ENCODE measurements at places on chromosomes 2 and 18.

GRCh38 chr2:61135510-61135909 is 26.5 kb upstream of the C2orf74 start:
- DNase-seq, result peak; percentile 8

GRCh38 chr2:890791-891190 is 59.9 kb upstream of the SNTG2 start:
- DNase-seq, result no peak

- no peak for DNase-seq
Observed at GRCh38 chr2:179222076-179222475, 42.6 kb downstream of the SESTD1 start.

- DNase-seq, result peak; percentile 81
Observed at GRCh38 chr2:21042958-21043743, 722 bp downstream of the APOB start.

DNA sequence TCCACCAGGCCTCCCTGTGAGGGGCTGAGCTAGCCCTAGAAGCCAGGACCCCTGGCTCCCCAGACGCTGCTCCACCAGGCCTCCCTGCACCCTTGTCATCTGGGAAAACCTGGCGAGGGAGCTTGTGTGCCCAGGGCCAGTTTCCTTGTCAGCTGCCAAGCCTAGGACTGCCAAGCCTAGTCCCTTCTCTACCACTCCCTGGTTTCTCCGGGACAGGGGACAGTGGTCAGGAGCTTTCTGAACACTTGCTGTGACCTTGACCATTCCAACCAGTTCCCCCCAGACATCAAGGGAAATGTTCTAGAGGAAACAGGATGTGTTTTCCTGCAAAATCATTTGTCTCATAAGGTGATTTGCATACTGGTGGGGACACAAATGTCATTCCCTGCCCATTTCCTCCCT is 41.3 kb upstream of the MRPL33 start:
- no peak for DNase-seq

GRCh38 chr2:208142240-208142924 is 3.6 kb downstream of the CRYGB start:
- DNase-seq, result no peak

GRCh38 chr2:66960161-66960560 is 437.0 kb upstream of the ETAA1 start:
- DNase-seq, result no peak

Data from HuH-7 (cell line).